ENCODE measurements at places on chromosomes 7 and 10.

DNA sequence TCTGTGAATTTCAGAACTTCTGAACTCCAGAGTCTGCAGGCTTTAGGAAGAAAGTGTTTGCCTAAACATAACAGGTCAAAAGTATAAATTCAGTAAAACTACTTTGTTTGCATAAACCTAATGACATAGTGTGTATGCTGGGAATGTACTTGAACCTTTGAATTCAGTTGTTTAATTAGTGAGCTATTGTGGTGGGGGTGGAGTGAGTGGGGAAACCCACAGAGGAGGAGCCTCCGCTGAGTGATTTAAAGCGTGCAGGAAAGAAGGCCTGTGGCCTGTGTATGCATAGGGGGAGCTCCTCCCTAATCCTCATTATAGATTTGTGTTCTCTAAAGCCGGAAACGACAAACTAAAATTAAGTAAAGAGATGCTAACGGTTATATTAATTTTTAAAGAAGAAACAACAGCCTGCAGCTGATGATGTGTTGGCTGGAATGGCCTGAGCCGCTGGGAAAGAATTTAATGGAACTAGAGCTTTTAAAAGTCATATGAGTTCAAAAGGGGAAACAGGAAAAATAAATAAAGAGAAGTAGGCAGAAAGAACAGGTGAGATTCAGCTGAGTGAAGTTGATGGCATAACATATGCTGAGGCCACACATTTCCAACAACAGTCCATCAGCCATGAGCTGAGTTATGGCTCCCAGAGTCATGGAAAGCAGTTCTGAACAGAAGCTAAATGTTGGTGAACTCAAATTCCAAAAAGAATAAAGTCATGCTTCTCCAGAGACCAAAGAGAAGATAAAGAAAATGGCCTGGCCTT, 595.0 kb downstream of the GRM8 start:
- no peak for DNase-seq

DNA sequence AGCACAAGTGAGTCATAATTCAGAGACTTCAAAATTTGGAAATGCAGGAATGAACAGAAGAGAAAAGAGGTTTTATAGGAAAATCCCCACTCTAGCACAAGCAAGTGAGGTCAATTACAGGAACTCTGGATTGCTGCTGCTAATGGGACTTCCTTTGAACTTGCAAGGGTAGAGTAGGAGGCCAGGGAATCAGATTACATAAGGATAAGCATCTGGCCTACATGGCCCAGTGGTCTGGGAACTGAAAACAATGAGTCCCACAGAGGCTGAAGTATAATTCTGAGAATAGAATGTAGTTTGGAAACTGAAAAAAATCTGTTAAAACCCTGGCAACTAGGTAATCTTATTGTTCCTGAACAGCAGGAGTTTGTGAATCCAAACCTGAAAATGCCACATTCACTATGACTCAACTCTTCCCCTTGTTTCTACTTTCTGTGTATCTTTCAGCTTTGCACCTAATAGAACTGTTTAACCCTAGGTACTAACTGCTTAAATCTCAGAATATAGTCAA, 66.5 kb downstream of the CTNNA3 start:
- no peak for DNase-seq

GRCh38 chr10:79331226-79331625, 16.0 kb upstream of the PPIF start:
- DNase-seq: no peak

DNA sequence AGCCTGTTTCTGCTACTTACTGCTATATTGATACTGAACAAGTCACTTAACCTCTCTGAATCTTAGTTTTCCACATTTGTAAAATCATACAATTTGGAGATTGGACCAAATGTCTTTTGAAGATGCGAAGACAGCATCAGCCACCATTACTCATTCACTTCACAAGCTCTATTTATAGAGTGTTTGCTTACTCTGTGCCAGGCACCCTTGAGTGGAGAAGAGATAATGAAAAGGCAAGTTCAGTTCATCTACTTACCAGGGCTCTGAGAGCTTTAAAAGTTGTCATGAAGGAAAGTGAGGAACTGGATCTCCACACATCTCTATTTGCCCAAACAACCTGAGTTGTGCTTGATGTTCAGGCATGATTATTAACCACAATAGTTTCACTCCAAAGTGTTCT, 277.5 kb downstream of the CSTF2T start:
- no peak for DNase-seq

All from cerebellar cortex (tissue), 1 donor.